HCEC 1CT (cell line): ENCODE measurements at places on chromosomes 4 and X.

GRCh38 chrX:25674776-25675175, 463.4 kb upstream of the MAGEB18 start:
- no peak for DNase-seq

- no peak for DNase-seq
These were observed 84.3 kb downstream of the FHDC1 start for GRCh38 chr4:153020457-153020856.

DNA sequence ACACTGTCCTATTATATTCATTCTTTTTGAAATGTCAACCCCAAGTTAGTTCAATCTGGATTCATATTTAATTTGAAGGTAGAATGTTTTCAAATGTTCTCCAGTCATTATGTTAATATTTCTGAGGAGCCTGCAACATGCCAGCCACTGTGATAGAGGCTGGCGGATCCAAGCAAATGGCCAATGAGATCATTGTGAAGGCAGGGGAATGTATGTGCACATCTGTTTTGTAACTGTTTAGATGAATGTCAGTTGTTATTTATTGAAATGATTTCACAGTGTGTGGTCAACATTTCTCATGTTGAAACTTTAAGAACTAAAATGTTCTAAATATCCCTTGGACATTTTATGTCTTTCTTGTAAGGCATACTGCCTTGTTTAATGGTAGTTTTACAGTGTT, 1.6 kb downstream of the CXCL1 start:
- DNase-seq = peak; percentile 47

DNA sequence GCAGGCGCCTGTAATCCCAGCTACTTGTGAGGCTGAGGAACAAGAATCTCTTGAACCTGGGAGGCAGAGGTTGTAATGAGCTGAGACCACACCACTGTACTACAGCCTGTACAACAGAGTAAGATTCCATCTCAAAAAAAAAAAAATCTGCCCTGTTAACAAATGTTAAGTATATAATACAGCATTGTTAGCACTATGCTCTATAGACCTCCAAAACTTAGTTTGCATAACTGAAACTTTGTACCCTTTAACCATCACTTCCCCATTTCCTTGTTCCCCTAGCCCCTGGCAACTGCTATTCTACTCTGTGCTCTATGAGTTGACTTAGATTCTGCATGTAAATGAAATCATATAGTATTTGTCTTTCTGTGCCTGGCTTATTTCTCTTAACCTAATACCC, 76.7 kb downstream of the TAB3 start:
- DNase-seq = no peak

GRCh38 chrX:68286076-68286475, 147.2 kb downstream of the OPHN1 start:
- DNase-seq = no peak

GRCh38 chr4:11446155-11446811, 17.6 kb upstream of the HS3ST1 start:
- DNase-seq = no peak

- no peak for DNase-seq
These were observed 99.4 kb downstream of the C4orf51 start for GRCh38 chr4:145779319-145779801.

DNA sequence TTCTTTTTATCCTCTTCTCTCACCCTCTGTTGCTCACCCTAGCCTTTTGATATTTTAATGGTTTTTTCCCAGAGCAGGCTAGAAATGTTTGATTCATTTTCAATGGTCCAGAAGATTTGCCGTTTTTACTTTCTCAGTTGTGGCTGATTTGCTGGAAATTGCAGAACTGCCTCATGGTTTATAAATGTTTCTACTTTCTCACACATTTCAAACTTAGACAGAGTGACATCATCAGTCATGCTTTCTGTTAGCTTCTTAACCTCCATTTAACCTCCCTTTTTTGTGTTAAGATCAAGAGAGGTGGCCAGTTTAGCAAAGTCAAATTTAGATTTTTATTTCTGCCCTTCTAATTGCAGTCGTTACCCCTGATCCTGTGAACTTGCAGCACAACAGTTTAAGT, 8.7 kb downstream of the RXFP1 start:
- no peak for DNase-seq

DNA sequence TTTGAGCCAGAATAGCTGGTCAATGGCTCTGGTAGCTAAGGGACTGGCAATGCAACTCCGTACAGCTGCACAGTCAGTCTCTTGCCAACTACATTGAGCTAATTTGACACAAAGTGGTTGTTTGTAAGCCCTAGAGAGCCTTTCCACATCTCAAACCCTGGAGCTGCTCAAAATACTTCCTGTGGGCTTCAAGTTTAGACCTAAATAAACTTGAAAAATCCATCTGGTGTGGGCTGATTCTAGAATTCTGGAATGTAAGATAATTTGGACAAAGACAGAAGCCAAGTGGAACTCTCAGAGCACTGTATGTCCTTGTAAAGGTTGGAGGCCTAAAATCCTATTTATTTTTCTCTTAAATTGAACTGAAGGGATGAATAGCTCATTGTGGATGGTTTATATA, 380.8 kb downstream of the SPRY1 start:
- no peak for DNase-seq

- peak; percentile 6 for DNase-seq
These were observed 6.5 kb downstream of the P2RY4 start for GRCh38 chrX:70253377-70254062.

GRCh38 chr4:61200187-61200915, at the start of gene ADGRL3:
ADGRL3 (plus strand) TSS chr4:61200326.
- no peak for DNase-seq

DNA sequence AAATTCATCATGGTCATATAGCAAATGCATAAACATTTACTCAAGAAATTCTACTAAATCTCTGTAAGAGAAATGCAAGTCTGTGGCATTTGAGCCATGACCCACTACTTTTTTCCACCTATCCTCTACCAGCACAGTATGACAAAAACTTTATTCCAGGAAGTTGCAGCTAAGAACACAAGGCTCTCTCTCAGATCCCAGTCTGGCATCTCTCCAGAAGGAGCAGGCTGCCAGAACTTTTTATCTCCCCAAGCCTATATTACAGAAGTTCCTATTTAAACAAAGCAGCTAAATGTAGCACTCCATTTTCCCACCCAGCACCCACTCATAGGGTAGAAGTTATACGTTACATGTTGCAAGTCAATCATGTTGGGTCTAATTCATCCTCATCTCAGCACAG, 49.3 kb upstream of the EPGN start:
- DNase-seq = no peak

DNA sequence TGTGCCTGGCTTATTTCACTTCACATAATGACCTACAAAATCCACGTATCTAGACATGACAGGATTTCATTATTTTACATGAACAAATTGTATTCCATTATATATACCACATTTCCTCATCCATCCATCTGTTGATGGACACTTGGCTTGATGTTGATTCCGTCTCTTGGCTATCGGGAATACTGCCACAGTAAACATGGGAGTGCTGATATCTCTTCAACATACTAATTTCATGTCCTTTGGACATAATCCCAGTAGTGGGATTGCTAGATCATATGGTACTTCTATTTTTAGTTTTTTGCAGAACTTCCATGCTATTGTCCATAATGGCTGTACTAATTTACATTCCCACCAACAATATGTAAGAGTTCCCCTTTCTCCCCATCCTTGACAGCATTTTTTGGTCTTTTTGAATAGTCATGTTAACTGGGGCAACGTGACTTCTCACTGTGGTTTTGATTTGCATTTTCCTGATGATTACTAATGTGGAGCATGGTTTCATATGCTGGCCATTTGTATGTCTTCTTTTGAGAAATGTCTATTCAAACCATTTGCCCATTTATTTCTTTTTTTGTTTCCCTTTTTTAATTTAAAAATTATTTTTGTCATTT, 68.9 kb downstream of the HTRA3 start:
- no peak for DNase-seq

DNA sequence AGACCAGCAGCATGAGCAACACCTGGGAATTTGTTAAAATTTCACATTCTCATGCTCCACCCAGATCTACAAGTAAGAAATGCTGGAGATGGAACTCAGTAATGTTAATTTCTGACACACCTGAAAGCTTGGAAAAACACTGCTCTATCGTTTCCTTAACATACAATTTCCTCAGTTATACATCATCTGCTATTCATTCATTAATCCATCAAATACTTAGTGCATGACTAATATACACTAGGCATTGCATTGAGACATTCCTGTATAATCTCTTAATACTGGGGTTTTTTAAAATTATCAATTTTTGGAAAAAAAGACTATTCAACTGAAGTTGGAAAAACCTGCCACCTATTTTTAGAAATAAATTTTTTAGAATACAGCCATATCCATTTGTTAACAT, 106.1 kb downstream of the CHM start:
- DNase-seq = peak; percentile 13

- DNase-seq = no peak
These were observed 210.0 kb upstream of the STK26 start for GRCh38 chrX:131812847-131813825.

DNA sequence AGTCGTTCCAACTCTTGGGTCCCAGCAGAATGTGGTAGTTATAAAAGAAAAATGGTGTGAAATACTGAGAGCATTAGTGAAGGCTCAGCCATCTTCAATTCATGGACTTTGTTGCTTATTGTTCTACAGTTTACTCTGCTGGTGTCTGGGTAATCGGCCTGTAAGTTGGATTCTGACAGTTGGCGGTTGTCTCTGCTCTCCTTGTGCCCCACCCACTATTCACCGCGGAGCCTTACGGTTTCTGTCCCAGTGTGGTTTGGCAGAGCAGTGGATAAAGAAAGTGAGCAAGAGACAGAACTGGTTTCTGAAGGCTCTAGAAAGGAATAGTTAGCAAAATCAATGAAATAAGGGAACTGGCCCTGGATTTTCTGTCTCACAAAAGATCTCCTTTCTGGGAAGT, 9.1 kb downstream of the LONRF3 start:
- DNase-seq = no peak

- peak; percentile 90 for DNase-seq
These were observed at the start of gene COL4A5 for GRCh38 chrX:108439426-108439942. COL4A5 (plus strand) TSS chrX:108439838; CDS start chrX:108440126, 288 bp downstream.

- DNase-seq = no peak
These were observed at the start of the genes SATL1 and ZNF711 for GRCh38 chrX:85243761-85244449. SATL1 (minus strand) TSS chrX:85243779; CDS start chrX:85108968, 134,811 bp downstream. ZNF711 (plus strand) TSS chrX:85243991; CDS start chrX:85247573, 3,582 bp downstream.

GRCh38 chrX:21658746-21659145, 616 bp upstream of the KLHL34 start:
- DNase-seq = no peak

DNA sequence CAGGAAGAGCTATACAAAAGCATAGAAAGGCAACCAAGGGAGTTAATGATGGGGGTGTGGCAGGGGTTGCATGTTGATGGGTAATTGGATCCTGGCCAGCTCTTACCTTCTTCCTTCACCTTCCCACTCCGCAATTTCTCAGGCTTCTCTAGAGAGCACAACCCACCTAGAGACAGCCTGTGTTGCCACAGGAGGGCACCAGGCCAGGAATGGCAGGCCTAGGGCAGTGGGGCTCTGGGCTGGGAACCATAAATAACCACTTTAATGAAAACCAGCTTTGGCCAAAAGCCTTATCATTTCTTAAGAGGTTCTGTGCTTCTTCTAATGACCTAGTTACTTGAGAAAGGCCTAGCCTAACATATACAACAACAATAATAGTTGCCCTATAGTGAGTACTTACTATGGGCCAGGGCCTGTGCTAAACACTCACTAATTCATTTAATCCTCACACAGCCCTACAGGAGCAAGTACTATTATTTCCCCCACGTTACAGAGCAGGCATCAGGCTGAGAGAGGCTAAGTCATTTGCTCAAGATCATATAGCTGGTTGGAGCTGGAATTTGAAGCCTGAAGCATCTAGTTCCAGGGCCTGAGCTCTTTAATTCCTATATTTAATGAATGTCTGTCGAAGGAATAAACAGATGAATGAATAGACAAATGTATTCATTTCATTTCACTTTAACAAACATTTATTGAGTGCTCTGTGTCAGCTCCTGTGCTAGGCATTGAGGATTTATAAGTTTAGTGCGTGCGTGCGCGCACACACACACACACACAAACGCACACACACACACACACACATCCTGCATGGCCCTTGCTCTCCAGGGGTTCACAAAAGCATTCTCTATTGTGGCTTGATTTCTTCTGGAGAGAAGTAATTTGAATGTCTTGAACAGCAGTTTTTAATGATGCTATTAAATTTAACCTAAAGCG, 66.8 kb downstream of the RTL9 start:
- no peak for DNase-seq

GRCh38 chr4:115418635-115419396, 305.4 kb upstream of the NDST4 start:
- no peak for DNase-seq

DNA sequence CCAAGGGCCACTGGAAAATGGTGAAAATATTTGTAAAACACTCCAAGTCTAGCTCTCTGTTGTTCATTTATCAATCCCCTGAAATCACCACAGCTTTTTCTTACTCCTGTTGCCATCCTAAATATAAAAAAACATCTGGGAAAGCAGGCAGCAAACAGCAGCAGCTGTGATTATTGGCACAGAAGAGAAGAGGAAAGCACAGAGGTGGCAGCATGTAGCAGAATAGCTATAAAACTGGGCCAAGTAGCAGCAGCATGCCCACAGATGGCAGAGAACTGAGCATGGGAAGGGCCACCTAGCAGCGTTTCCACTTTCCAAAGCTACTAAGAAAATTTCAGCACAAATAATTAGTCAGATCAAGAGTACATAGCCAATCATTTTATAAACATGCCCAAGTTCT, 307.2 kb downstream of the SLC7A11 start:
- no peak for DNase-seq

- peak; percentile 7 for DNase-seq
These were observed 95.9 kb upstream of the DUSP21 start for GRCh38 chrX:44747969-44748368.

DNA sequence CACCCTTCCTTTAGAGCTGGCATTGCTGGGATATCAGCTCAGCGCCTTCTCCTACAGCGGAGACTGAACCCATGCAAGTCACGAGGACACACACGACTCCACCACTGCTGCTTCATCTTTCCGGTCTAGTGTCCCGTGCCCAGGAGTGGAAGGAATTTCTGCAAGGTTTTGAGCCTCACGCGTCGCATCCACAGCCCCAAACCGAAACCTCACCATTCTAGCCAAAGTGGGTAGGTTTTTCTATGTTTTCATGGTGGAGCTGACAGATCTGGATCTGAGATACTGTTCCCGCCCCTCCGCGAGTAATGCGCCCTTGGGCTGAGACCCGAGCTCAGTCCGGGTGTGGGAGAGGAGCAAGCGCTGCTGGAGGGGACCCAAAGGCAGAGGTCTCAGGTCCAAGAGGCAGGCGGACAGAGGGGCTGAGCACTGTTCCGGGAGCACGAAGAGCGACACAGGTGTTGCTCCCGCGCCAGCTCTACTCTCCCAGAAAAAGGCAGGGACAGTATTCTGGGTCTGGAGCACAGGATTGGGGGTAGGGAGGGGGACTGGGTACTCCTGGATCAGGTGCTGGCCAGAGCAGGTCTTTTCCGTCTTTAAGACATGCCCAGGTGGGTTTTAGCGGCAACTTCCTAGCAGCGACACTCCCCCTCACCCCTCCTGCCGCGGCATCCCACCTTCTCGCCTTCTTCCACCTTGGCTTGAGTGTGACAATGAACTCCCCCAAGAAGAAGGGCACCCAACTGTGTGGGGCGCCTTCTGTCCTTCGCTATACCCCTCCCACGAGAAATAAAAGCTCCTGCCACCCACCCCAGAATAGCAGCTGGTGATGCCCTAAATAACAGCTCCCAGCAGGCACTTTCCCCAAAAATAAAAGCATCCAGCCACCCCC, 1.8 kb downstream of the EPHA5 start:
- peak; percentile 32 for DNase-seq
